ENCODE measurements at places on chromosomes 2 and 18.

DNA sequence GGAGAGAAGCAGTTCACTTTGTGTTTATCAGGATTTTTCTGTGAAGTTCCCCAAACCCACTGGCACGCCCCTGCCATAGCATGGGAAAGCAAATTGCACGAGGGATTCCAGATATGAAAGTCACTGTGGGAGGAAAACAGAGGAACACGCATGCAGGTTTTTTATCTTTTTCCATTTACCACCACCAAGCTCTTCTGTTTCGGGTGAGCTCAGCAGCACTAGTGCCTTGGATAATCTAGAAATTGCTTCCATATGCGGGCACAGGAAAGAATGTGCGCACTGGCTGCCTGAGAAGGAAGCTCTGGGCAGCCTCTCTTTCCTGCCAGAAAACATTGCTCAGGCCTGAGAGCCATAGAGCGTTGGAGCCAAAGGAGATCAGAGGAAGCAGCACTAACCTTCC is 65.9 kb upstream of the WIPF1 start:
- DNase-seq, result no peak

DNA sequence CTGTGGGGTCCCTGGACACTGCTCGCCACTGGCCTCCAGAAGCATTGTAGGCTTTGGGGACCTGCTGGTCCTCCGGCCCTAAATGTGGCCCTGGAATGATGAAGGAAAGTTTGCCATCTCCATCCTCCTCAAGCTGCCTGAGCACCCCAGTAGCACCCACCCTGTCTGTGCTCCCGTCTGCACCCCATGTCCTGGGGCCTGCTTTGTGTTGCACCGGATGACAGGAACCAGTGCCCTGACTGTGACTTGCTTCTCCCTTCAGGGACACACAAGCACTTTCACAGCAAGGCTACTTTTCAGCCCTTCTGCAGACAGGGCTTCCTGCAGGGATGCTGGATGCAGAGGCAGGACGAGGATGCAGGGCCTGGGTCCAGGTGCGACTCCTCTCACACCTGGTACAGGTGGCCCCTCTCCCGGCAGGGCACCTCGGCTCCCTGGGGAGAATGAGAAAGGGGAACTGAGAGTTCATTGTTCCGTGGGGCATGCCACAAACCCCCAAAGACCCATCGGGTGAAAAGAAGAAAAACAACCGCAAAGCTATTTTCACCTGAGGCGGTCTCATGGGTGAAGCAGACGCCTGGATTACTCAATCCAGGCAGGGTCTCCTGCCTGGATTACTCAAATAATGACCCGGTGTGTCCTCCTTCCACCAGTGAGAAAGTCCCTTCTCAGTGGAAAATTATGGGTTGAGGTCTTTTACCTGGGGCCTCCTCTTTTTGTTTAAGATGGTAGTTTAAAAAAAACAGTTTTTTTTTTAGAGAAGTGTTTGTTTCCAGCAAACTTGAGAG is 74.9 kb downstream of the LONRF2 start:
- no peak for DNase-seq

- no peak for DNase-seq
These were observed 7.5 kb downstream of the RIOK3 start for GRCh38 chr18:23460285-23461273.

- DNase-seq, result no peak
These were observed 254.3 kb downstream of the SOX11 start for GRCh38 chr2:5946225-5947115.

GRCh38 chr2:29115797-29116781 is 874 bp downstream of the CLIP4 start:
- DNase-seq, result peak; percentile 11

- DNase-seq, result no peak
These were observed 314.5 kb upstream of the MMADHC start for GRCh38 chr2:149902081-149902480.

- DNase-seq, result no peak
These were observed 282.7 kb downstream of the PARD3B start for GRCh38 chr2:204827701-204828590.

DNA sequence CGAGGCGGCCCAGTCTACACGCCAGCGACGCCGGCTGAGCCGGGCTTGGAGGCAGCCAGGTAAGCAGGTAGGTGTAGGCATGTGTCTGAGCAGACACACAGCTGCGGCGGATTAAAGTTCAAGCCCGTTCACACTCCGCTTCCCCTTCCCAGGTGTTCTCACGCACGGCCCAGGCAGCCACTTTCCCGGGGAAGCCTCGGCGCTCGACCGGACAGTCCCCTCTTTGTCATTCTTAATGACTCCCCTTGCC is 367 bp downstream of the TGFA start:
- no peak for DNase-seq

GRCh38 chr2:160932960-160933359 is 227.3 kb upstream of the TANK start:
- no peak for DNase-seq

DNA sequence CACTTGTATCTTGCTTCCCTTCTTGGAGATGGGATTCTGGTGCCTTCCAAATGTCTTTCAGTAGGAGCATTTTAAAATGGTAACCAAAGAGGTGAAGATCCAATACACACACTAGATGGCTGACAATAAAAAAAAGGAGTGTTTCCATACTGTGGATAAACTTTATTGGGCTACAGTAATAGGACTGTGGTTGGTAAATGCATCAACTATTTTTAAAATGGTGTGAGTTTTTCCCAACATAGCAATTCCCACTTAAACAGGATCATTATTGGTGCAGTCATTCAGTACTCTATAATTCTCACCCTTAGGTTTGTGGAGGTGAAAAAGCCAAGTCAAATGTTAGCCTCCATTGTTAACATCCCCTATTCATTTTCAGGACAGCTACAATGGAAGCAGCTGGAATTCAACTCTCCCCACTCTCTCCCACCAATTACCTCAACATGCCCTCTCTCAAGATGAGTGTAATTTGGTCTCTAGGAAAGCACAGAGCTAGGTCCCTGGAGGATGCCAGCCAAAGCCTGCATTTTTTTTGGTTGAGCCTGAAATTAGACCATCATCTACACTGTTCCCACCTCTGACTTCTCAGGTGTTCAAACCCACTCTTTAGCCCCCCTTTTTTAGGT is 273.3 kb downstream of the TCF4 start:
- DNase-seq, result no peak

DNA sequence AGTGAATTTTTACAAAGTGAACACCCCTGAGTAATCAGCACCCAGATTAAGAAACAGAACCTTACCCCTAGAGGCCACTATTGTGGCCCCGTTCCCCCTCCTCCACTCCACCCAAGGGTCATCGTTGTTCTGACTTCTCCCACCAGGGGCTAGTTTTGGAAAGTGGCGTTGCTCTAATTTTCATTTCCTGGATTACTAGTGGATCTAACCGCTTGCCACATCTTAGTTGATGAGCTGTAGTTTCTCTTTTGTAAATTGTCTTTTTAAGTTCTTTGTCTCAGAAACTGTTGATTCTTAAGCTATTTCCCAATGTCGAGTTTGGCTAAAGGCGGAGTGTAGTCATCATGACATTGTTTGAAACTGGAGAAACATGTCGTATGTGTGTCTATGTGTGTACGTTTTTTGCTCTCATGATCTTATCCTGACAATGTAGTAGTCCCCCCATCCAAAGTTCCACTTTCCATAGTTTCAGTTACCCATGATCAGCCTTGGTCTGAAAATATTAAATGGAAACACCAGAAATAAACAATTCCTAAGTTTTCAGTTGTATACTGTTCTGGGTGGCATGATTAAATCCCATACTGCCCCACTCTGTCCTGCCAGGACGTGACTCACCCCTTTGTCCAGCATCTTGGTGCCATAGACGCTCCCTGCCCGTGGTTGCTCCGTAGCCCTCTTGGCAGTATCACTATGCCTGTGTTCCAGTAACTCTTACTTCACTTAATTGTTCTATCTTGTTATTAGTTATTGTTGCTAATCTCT is 71.0 kb upstream of the SP3 start:
- no peak for DNase-seq

DNA sequence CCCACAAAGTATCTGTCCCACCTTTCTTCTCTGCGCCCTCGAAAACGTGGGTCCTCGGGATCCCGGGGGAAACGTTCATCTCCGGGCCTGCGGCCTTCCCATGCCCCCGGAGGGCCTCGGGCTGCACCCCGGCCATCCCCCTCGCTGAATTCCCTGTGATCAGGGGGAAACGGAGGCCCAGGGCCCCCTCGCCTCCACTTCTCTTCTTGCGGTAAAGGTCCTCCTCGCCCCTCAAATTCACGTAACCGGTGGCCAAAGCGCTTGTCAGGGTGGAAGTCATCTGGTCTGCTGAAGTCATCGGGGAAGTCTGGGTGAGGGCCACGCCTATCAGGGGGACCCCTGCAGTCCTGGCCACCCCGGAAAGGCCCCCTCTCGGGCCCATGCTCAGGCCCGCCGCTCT is 12.3 kb downstream of the SFT2D3 start:
- no peak for DNase-seq

DNA sequence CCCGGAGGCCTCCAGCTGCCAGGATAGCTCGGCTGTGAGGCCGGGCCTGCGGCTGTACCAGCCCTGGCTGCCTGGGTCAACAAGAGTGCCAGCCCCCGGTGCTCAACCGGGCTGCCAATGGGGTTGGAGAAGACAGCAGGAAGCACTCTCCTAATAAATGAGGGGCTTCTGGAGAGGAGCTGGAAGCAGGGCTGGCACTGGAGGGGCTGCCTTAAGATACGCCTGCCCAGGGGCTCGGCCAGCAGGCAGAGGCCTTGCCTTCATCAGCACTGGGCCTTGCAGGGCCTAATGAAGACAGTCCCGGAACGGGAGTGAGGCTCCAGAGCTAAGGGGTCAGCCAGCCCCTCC is 73.6 kb downstream of the TEX51 start:
- DNase-seq, result no peak

GRCh38 chr2:172698041-172698863 is 37.4 kb upstream of the RAPGEF4 start:
- no peak for DNase-seq

DNA sequence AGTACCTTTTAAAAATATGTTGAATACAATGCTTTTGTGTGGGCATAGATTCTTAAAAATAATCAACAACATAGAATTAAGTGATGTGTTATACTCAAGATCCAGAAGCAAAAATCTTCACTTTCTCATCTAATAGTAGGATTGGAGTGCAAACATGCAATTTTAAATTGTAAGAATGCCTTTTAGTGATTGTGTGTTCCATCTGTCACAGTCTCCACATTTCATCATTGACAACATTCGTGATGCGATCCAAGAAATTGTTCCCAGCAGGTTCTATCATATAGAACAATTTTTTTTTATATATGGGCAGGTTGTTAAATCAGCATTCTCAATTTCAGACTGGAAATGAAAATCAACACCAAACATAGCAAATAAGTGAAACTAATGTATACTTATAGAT is 1671.8 kb upstream of the SLC39A10 start:
- no peak for DNase-seq

DNA sequence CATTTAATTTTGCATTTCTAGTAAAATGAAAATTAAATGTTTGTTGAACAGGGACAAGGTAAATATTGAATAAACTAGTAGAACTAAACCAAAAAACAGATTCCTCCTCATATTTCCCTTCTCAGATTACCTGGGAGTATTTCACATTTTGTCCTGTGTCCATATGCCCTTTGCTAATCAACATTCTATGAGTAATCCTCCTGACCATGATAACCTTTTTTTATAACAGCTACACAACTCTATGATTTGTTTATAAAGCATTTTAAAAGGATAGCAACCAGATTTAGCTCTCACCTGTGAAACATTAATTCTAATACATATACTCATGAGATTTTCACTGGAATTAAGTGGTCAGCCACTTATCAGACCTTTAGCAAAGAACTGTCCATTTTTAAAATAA is 7.1 kb upstream of the DSG2 start:
- DNase-seq, result no peak

DNA sequence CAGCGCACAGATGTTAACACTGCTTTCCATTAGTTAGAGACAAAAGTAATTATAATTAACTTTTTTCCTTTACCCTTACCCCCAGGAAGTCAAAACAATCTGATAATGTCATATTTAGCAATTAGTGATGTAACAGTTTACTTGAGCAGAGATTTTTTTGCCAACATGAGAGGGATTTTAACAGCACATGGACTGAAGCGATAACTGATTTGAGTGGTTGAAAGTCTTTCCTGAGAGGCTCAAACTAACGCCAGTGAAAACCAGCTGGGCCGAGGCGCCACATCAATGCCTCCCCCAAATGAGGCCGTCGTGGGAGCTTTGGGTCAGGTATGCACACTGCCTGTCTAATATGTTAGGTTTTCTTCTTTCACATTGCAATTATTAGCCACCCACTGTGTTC is 469.9 kb upstream of the SMIM21 start:
- DNase-seq, result no peak

GRCh38 chr2:5188636-5189035 is 503.5 kb upstream of the SOX11 start:
- no peak for DNase-seq

- no peak for DNase-seq
These were observed 60.4 kb downstream of the MAP3K20 start for GRCh38 chr2:173136067-173136466.

GRCh38 chr18:830315-830901 is 18.4 kb upstream of the YES1 start:
- DNase-seq, result no peak

DNA sequence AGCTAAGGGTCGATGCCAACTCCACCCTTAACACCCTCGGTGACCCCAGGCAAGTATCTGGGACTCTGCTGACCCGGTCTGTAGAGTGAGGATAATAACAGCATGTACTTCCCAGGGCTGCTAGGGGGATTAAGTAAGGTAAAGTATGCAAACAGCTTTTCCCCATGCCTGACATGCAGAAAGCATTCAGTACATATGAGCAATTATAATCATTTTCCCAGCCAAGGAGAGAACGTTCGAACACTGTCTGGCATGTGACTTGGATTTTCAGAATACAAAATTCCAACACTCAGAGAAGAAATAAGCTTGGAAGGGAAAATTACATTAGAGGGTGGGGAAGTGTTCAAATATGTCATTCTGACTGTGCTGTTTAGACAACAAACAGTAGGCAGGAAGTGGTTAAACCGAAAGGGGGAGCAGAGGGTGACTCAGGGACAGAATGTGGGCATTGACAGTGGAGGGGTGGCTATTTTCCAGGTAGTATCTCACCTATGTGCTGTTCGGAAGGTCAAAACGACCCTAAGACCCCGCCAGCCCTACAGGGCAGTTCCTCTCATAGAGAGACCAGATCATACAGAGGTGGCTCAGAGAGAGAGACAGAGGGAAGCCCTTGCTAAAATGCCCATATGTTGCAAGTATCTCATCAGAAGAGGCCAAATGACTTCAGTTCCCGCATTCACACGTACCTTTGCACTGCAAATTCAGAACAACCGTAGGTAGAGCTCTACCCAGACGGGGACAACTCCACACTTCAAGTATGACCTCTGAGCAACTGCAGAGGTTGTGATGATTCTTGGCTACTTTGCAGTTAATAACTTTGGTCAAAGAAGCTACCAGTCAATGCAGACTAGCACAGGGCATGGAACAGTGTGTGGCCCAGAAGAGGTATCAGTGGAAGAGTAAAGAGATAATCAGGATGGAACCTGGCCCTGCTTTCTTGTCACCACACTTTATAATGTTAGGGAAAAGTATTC is 14.8 kb downstream of the ASPRV1 start:
- peak; percentile 19 for DNase-seq

GRCh38 chr18:9824474-9824832 is 61.3 kb upstream of the TXNDC2 start:
- DNase-seq, result no peak

- DNase-seq, result no peak
These were observed 599.9 kb downstream of the TMEM182 start for GRCh38 chr2:103361712-103362111.

Measured in activated naive CD4-positive, alpha-beta T cell (primary cell).